ENCODE measurements at places on chromosomes 4 and X. TPM values are rescaled to one million over a fixed set of nuclear protein-coding genes. Genes with fewer than 3 reads are reported as not detected.

- H3K27ac ChIP-seq: peak overlapping the region; percentile 99
- H3K4me1 ChIP-seq: peaks cover 94% of the 10 kb centered on the region
- DNase-seq: peak; percentile 84
- peak overlapping the region; percentile 41 for H3K4me3 ChIP-seq
- H3K36me3 ChIP-seq: no peaks in the 10 kb centered on the region
- no peaks in the 10 kb centered on the region for H3K27me3 ChIP-seq
Measured at GRCh38 chrX:119685225-119686066, 7.5 kb downstream of the SEPTIN6 start.

DNA sequence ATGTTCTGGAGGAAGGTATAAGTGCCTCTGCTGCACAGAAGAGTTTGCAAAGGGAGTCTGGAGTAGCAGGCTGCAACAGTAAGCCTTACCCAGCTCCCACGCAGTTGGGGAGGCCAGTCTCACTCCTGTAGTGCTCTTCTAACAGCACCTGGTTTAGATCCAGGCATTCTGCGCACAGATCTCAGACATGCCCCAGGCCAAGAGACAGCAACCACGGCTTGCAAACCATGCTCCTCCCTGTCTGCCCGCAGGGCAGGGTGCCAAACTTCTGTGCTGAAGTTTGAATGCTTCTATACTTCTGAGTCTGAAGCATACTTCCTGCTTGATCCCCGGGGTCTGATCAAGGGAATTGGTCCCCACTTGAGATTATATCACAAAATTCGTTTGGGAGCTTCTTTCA, 106.3 kb downstream of the LINC00632 start:
- H3K27ac ChIP-seq: no peak overlapping the region
- no peaks in the 10 kb centered on the region for H3K36me3 ChIP-seq
- no peak for DNase-seq

- no peak overlapping the region for H3K4me3 ChIP-seq
- no peaks in the 10 kb centered on the region for H3K27me3 ChIP-seq
- peaks cover 37% of the 10 kb centered on the region for H3K4me1 ChIP-seq
- no peak for DNase-seq
Measured at GRCh38 chr4:25238052-25238451, 4.2 kb downstream of the PI4K2B start.

GRCh38 chrX:48936429-48937053, 17.7 kb upstream of the PIM2 start:
- peaks cover 85% of the 10 kb centered on the region for H3K4me1 ChIP-seq
- no peaks in the 10 kb centered on the region for H3K36me3 ChIP-seq
- no peak for DNase-seq

DNA sequence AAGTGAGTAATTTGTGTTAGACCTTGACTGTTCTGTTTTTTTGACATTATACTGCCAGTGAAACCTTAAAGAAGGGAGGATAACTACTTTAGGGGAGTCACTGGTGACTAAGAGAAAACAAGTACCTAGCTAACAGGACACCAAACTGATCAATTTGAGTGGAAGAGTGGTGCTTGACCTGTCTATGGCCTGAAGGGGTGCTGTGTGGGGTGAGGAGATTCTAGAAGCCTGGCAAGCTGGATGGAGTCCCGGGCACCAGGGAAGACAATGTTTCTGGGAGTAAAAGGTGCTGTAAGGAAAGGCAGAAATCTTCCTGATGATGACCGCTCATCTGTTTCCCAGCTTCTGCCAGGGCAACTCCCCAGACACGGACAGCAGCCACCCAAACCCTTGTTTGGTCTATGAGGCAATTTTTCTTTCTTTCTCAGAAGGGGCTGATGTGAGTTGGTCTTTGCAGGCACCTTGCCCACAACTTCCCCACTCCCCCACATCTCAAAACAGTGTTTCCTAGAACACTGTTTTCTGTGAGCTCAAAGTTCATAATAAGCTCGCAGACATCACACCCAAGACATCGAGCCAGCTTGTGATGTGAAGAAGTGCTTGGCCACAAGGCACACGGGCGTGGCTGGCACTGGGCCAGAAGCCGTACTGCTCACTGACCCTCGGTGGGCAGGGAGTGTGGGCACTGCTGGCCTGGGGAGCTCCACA, 4.6 kb downstream of the TXK start:
- no peaks in the 10 kb centered on the region for H3K27me3 ChIP-seq
- no peak for DNase-seq
- H3K4me3 ChIP-seq: no peak overlapping the region
- peaks cover 12% of the 10 kb centered on the region for H3K4me1 ChIP-seq

The PCDH7 gene
- not detected for total RNA-seq

The SRD5A3 gene
- 3.6 TPM for total RNA-seq

The HERC3 gene
- total RNA-seq: 75.5 TPM

The SULT1E1 gene
- total RNA-seq: not detected

The TRIM60 gene
- not detected for total RNA-seq

All from B cell (primary cell).